ENCODE measurements at places on chromosomes 6 and 20. TPM values are rescaled to one million over a fixed set of nuclear protein-coding genes. Genes with fewer than 3 reads are reported as not detected.

- no peak for DNase-seq
Measured at GRCh38 chr6:43052842-43053544, 658 bp downstream of the CUL7 start.

DNA sequence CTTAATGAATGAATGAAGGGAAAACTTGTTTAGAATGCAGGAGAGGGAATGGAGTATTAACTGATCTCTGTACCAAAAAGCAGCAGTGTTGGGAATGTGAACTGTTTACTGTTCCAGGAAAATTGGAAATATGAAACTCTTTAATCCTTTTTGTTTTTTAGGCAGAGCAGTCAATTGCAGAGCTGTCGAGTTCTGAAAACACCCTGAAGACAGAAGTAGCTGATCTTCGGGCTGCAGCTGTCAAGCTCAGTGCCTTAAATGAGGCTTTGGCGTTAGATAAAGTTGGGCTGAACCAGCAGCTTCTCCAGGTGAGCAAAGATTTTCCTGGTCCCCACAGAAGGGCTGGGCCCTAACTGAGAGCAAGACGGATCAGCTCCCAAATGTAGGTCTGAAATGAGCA lies 20.9 kb downstream of the CEP250 start:
- no peak for DNase-seq

DNA sequence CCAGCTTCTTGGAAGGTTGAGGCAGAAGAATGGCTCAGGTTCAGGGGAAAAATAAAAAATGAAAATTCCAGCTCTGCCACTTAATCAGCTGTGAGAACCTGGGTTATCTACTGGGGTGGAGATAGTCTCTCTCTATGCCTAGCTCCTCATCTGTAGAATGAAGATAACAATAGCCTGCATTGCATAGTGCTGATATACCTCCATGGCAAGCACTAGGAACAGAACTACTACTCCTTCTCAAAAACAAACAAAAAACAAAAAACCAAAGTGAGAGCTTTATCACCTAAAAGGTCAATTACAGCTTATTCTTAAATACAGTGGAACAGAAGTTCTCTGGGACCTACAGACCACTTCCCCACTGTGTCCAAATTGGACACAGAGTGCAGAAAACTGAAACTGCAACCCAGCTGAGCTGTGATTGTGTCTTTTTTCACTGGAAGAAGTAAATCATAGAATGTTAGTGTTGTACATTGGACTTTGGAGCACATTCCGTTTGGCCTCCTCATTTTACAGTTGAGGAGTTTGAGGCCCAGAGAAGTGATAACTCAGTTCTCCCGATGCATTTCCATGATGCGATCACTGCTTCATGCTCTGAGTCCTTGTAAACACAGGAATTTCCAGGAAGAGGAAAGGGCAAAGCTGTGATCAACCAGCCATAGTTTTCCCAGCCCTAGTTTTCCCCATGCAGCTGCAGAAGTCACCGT lies 23.3 kb downstream of the MTFR2 start:
- no peak for DNase-seq

- no peak for DNase-seq
Measured at GRCh38 chr20:11270566-11270965, 596.8 kb upstream of the JAG1 start.

DNA sequence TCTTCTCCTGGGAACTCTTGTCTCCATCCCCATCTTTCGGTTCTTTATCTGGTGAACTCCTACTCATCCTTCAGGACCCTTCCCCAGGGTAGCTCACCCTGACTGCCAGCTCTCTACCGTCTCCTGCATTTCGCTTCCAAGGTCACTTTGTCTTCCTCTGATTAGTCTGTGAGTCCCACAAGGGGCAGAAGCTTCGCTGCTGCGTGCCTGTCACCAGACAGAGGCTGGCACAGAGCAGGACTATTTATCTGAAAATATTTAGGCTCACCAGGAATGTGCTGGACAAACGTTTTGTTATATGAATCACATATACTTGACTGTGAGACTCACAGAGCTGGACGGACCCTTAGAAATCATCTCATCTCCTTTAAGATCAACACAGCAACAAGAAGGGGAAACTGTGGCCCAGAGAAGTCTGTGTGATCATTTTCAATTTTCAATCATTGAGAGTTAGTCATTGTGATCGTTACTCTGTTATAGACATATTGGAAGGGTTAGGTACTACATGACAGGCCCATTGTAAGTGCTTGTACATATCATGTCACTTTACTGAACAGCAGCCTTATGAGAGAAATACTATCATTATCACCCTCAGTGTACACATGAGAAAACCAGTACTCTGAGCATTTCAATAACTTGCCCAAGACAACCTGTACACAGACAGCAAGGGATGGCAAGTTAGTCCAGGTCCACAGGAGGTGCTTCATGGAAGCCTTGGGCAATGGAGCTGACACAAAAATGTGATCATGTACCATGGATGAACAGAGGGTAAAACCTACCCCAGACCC lies 51.4 kb downstream of the JPH2 start:
- DNase-seq = no peak

DNA sequence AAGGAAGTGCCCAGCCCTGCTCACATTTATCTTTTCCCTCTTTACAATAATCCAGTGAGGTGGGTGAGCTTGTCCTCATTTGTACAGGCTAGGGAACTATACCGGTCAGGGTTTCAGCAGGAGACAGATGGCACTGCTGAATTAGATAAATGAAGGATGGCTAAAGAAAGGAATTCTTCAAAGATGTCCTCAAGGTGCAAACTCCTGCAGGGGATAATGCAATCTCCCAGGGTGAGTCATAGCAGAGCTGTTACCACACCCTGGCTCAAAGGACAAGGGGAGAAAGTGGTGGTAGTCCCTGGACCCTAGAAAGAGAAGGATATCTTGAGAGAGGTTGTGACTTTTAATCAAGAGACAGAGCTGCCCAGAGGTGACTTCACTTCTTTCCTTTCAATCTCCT lies 66.7 kb downstream of the RFPL4B start:
- DNase-seq = no peak

DNA sequence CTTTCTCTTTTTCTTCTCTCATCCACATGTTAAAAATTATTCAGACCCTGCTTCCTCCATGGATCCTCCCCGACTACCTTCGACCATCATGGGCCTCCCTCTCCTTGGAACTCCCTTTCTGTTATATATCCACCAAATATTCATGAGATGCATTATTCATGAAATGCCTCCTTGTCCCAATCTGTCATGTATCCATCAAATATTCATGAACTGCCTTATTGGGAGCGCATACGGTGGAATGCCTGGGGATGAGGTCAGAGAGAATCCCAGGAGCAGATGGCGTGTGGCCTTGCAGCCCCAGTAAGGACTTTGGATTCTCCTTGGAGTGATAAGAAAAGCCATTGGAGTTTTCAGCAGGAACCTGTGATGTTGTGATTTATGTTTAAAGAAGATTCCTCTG lies 97.0 kb downstream of the NRN1 start:
- no peak for DNase-seq

DNA sequence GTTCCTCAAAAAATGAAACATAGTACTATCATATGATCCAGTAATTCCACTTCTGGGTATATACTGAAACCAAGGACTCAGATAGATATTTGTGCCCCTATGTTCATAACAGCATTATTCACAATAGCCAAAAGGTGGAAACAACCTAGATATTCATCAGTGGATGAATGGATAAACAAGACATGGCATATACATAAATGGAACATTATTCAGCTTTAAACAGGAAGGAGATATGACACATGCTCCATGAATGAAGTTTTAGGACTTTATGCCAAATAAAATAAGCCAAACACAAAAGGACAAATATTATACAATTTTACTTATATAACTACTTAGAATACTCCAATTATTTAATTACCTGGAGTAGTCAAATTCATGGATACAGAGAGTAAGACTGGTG lies 16.4 kb downstream of the PLCB1 start:
- no peak for DNase-seq

The PPP1R18 gene
- total RNA-seq = 245 TPM

The BPI gene
- not detected for total RNA-seq

- DNase-seq = no peak
Measured at GRCh38 chr20:18034039-18034438, 23.7 kb downstream of the OVOL2 start.

The MLN gene
- total RNA-seq = not detected

- DNase-seq = no peak
Measured at GRCh38 chr6:130229645-130230044, 6.9 kb upstream of the SAMD3 start.

The PI16 gene
- 0.86 TPM for total RNA-seq

The TUBB2B gene
- total RNA-seq = not detected

The OVOL2 gene
- total RNA-seq = not detected

DNA sequence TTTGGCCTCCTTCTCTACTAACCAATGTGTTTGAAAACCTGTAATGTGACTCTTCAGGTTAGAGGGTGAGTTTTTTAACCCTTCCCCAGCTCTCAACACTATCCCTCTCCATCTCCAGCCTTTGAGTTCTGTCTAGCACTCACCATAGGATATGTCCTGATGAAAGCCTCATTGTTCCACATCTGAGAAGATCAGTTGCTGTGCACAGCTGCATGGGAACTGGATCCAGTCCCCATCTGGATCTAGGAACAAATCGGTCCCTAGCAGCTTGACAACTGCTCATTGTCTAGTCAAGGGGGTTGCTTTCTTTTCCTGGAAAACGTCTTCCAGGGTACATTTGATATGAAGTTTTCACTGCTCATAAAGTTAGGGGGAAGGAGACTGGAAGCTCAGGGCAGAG lies 45.4 kb upstream of the AGPAT4 start:
- DNase-seq = no peak

- DNase-seq = no peak
Measured at GRCh38 chr6:42292004-42292740, 74.5 kb upstream of the MRPS10 start.

DNA sequence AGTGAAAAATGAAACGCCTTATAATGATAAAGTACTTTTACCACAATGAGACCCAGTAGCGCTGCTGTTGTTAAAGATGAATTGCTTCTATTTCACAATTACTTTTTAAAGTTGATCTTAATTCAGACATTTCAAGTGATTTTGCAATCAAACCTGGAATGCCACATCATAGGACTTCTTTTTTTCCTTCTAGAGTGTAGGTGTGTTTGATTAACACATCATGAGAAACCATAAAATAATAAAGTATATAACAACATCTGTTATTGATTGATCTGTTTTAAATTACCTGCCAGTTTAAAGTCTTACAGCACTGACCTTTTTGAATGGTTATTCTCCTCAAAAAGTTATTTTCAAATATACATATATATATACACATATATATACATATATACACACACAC lies 38.6 kb downstream of the HEBP2 start:
- no peak for DNase-seq

The ARMC2 gene
- 15.3 TPM for total RNA-seq

The CGA gene
- not detected for total RNA-seq

- DNase-seq = no peak
Measured at GRCh38 chr6:45278367-45278766, 49.8 kb upstream of the RUNX2 start.

The PRDM13 gene
- total RNA-seq = not detected

DNA sequence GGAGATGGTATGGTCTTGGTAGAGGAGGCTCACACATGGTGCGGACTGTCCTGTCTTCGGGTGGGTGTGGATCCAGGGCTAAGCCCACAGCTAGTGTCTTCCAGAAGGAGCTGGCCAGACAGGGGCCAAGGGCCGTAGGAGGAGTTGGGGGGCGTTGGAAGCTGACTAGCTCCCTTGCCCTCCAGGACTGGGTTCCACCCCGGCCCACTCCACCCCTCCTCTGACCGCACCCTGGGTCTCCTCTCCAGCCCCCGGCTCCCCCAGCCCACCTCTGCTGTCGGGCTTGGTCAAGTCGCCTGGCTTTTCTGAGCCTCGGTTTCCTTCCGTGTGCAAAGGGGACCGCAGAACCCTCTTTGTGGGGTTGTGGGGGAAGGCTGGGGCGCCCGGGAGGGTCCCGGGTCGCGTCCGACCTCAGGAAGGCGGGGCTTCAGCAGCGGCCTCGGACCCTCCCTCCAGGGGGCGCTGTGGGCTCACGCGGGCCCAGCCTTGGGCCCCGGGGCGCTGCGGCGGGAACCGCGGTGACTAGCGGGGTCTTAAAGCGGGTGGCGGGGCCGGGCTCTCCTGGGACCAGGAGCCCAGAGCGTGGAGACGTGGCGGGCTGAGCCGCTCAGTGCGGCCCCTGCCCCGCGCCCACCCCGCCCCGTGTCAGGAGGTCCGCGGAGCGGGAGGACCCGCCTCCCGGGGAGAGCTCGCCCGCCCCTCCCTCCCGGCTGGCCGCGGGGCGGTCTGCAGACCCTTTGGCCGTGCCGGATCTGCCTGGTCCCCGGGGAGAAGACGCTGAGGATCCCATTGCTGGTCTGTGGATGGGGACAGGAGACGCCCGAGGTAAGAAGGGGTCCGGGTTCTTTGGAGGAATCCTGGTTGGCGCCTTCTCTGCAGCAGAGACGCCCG lies 5.4 kb downstream of the NPBWR2 start:
- peak; percentile 87 for DNase-seq

GRCh38 chr6:37433657-37434271 lies 743 bp downstream of the CMTR1 start:
- DNase-seq = no peak

The CTAGE9 gene
- total RNA-seq = not detected

The NEURL2 gene
- 5.3 TPM for total RNA-seq

DNA sequence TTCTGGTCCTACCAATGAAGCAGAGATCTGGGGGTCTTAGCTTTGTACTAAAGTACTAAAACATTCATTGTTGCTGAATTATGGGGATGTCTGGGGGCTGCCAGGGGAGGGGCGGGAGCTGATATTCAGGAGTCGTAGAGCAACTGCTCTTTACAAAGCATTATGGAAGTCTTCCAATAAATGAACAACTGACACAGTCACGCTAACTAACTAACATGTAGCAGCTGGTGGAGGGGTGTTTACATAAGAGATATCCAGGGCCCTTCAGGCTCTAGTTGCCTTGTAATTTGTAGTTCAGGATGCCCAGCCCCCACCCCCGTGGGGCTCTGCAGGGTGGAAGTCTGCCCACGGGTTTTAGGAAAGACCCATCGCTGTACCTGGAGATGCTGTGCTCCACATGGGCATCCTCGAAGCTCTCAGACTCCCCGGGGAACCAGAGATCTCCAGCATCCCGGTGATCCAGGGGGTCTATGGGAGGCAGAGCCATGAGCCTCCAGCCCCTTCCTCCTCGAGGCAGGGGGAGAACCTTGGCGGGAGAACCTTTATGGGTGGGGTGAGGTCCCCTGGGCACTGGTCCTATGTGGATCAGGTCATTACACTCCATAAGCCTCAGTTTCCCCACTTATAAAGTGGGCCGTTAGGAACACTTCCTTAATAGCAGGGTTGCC lies 3.4 kb downstream of the TREM2 start:
- DNase-seq = no peak

DNA sequence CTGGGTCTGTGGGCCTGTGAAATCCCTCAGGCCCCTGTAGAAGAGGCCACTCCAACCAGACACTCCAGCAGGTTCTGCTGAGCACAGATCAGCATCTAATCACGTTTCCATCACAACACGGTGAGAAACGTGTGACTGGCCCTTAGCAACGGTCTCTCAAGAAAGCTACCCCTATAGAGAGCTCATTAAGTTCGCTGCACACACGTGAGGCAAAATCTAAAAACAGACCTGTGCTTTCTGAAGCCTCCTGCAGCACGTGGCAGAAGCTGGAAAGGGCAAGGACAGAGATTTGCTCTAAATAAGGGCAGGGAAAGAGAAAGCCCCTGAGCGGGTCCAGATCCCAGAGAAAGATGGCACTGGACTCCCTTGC lies 56.5 kb downstream of the GPR6 start:
- no peak for DNase-seq

The ANKRD66 gene
- not detected for total RNA-seq

The LCA5 gene
- total RNA-seq = 0.26 TPM

All from activated naive CD8-positive, alpha-beta T cell treated with anti-CD3 and anti-CD28 coated beads, Interleukin-2, amount 10 ng/mL, durations not matched to agents 7 days and 5 days (primary cell).